ENCODE measurements at places on chromosomes 3 and 15.

DNA sequence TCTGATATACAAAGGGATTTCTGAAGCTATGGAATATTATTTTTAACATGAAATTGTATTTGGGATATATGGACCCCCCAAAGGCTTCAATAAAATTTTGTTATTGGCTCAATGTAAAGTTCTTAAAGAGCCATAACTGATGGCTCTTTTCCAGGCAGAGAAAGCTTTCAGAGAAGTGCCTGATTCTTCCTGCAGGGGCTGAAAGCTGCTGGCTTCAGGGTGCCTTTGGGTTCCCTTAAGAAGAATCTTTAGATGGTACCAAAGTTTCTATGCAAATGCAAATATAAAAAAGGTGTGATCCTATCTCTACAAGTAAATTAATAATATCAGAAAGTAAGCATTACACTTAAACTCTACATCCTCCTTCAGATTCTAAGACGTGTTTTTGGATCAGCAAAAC, 72.6 kb downstream of the NR2F2 start:
- DNase-seq = no peak

- no peak for DNase-seq
Observed at GRCh38 chr3:125418306-125418705, 43.2 kb upstream of the ZNF148 start.

GRCh38 chr3:143367171-143367570, 247.6 kb downstream of the CHST2 start:
- no peak for DNase-seq

DNA sequence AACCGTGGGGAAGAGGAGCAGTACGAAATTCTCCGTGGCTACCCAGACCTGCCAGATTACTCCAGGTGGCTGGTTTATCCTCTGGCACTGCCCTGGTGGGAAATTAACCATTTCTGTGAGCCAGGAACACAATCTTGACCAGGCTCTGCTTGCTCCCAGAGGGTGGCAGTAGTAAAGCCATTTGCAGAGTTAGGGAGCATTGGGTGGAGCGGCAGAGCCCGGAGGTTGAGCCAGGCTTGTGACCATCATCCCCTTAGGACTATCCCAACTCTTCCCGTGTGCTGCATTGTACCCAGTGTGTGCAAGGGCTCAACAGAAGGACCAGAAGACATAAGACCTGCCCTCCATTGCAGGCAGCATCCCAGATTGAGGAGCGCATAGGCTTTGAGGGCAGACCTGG, 5.3 kb downstream of the KNG1 start:
- no peak for DNase-seq

- DNase-seq = no peak
Observed at GRCh38 chr15:69982037-69982436, 115.7 kb downstream of the TLE3 start.

GRCh38 chr3:121724130-121724529, 25.4 kb downstream of the GOLGB1 start:
- no peak for DNase-seq

GRCh38 chr3:98777286-98777685, 14.1 kb downstream of the ST3GAL6 start:
- no peak for DNase-seq

- DNase-seq = no peak
Observed at GRCh38 chr3:140863580-140864009, 78.0 kb upstream of the SLC25A36 start.

Data from stimulated activated CD8-positive, alpha-beta memory T cell treated with anti-CD3 and anti-CD28 coated beads, Interleukin-12 subunit alpha, Interleukin-12 subunit beta, amount 100 ng/mL, for 4 hours (primary cell).